ENCODE measurements at places on chromosomes 5 and 9.

DNA sequence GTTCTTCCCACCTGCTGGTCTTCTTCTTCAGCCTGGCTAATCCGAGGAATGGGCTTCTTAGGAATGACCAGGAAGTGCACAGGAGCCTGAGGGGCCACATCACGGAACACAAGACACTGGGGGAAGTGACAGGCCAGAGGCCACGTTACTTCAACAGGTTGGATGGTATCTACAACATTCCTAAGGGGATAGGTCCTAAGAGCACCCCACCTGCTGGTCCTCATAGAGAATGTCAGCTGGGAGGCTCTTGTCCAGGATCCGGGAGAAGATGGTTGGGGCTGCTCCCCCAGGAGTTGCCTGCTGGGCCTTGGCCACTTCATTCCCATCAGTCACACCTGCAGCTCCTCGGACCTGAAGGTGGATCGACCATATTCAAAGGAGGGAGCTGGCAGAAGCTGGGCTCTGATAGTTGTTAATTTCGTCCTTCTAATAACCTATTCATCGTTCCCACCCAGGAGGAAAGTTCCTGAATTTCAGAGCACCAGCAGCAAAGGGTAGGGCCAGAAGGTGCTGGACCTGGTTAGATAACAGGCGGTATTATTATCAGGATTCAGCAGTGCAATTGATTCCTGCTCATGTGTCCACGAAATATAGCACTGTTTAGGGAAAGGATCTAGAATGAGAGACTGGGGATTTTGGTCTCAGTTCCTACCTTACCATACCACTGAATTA lies 1.3 kb downstream of the HINT2 start:
- no peak for DNase-seq

- DNase-seq: no peak
Observed at GRCh38 chr5:95075111-95075510, 209.8 kb downstream of the MCTP1 start.

- DNase-seq: no peak
Observed at GRCh38 chr9:110575945-110576344, 3.6 kb downstream of the SVEP1 start.

- DNase-seq: no peak
Observed at GRCh38 chr5:82884821-82885471, 192.2 kb downstream of the TMEM167A start.

GRCh38 chr9:74083681-74084433 lies 413.3 kb upstream of the RORB start:
- DNase-seq: no peak

DNA sequence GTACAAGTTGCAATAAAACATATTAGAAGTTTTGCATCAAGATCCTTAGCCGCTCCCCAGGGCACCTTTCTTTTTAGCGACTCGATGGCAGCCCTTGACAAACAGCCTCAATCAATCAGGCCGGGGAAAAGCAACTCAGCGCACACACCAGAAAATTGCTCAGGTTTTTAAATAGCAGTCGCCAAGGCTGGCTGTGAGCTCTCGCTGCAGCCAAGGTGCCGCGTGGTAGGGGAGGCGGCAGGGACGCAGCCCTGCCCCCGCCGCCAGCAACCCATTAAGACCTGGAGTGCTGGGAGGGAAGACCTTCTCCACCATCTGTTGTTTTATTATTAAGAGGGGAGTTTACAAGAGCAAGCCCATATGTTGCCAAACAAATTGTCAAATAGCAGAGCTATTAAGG lies 22.6 kb downstream of the ASS1 start:
- no peak for DNase-seq

DNA sequence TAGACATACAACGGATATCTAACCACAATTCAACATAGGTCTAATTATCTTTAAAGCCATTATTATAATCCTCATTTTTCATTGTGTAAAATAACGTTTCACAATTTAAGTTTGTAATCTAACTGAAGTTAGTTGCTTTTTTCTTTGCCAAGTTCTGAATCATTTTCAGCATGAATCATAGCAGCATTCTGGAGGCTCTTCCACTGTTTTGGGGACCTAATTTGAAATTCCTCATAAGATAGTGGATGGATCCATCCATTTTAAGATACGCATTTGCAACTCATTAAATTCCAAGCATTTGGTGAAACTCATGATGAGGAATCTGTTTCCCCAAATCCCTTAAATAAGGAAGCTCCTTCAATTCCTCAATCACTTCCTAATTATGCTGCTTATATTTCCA lies 447.1 kb upstream of the CDH10 start:
- no peak for DNase-seq

- DNase-seq: no peak
Observed at GRCh38 chr9:27572566-27572917, 739 bp downstream of the C9orf72 start.

DNA sequence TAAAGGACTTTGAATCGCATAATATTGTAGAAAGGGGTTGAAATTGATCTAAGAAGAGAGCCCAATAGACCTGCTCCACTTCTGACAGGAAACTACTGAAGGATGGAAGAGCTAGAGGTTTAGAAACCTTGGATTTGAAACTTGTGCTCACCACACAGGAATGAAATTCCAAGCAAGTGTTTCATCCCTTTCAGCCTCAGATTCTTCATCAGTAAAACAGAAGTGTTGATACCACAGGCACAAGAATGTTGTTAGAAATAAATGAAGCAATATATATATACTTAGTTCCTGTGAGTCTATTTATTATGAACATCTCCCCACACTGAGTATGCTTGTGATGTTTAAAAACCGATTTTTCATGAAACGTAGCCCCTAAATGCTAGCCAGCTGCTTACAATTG lies 43.8 kb downstream of the PRRC1 start:
- no peak for DNase-seq

- DNase-seq: no peak
Observed at GRCh38 chr5:168214071-168214470, 77.4 kb upstream of the WWC1 start.

- DNase-seq: no peak
Observed at GRCh38 chr5:115351356-115352195, 55.1 kb upstream of the CCDC112 start.

DNA sequence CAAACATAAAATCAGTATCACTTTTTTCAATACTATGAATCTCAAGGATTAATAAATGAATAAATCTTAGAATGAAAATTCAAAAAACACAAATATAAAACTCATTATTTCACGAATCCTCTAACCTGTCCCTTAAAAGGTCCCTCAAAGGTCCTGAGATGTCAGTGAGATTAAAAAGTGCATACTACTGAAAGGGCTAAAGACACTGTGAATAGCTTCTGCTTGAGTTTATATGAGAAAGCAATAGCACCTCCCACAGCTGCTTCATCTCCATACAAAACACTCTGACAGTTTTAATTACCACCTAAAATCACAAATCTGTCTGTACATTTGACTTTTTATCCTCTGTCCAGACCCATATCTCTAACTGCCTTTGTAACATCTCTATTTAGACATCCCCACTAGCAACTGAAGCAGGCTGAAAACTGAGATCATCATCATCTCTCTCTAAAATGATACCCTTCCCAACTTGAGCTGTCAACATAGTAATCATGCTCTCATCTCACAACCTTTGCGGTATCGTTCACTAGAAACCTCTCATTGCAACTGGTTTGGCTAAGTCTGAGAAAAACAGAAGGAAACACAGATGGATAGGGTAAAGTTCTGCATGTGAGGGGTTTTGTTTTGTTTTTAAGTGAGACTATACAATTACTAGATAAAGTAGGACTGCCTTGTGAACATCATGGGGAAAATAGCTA lies 56.3 kb downstream of the TBCA start:
- no peak for DNase-seq

All from stimulated activated CD8-positive, alpha-beta memory T cell treated with anti-CD3 and anti-CD28 coated beads, Interleukin-4, amount 100 ng/mL, for 4 hours (primary cell).